ENCODE measurements at places on chromosomes 13 and 19.

- DNase-seq = no peak
Observed at GRCh38 chr13:77523386-77523785, 12.1 kb upstream of the SCEL start.

DNA sequence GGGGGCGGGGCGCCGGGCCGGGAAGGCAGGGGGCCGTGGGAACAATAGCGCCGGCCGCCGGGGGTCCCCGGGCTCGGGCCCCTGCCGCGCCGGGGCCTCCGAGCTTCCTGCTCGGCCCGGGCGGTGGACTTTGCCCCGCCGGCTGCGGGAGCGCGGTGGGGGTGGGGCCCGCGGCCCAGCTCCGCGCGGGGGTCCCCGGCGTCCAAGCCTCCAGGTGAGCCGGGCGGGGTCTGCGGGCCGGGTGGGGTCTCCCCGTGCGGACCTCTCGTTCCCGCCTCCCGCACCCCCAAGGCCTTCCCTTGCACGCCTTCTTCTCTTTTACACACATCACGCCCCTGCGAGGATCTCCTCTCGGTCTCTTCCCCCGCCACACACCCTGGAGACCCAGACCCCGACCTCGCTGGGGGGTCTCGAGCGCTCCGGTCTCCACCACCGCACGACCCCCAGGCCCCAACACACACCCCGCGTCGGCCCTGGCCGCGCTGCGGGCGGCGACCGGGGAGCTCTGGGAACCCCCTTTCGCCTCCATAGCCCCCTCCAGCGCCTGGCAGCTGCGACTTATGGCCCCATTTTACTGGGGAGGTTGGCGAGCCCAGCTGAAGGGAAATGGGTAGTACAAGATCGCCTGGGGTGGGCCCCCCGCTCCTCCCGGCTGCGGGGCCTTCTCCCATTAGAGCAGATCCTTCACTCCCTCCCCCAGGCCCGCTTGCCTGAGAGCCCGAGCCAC is 711 bp downstream of the CAMSAP3 start:
- DNase-seq = no peak

GRCh38 chr13:99486996-99487395 is 14.3 kb upstream of the TM9SF2 start:
- no peak for DNase-seq

- DNase-seq = no peak
Observed at GRCh38 chr13:89514534-89515312, 1832.8 kb upstream of the MIR17HG start.

- DNase-seq = no peak
Observed at GRCh38 chr13:36377826-36378468, 31.8 kb upstream of the SPART start.

- DNase-seq = no peak
Observed at GRCh38 chr13:34250151-34250670, 432.3 kb downstream of the RFC3 start.

DNA sequence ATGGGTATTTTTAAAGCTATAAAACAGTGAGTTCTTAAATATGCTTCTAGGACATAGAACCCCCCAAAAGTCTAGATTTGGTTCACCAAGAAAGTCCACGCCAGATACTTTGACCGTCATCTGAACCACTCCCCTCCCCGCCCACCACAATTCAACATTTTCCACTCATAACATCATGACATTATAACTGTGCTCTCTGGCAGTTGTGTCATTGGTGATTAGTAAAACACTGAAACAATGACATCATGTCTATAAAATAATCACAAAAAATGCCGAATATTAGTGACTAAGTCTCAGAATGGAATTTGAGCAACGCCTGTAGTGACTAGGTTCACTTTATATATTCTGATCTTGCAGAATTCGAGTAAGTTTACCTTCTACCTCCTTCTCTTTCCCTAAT is 732.3 kb downstream of the FGF9 start:
- DNase-seq = no peak

GRCh38 chr13:108915095-108915633 is 285.8 kb downstream of the MYO16 start:
- no peak for DNase-seq

DNA sequence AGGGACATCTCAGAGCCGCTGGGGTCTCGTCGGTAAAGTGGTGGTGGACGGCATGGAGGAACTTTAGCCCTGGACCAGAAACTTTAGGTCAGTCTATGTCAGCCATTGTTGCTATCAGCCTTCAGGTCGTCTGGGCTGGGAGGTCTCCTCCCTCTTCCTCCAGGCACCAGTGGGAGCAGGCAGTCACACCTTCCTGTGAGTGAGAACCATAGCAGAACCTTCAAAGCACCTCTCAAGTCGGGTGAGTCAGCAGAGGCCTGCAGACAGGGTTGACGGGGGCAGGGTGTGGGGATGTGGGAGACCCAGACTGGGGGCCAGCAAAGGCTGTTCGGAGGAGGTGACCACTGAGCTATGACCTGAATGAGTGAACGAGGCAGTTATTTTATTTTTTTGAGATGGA is 15.4 kb upstream of the SBNO2 start:
- no peak for DNase-seq

GRCh38 chr13:58081301-58081820 is 449.8 kb downstream of the PCDH17 start:
- DNase-seq = no peak

- DNase-seq = no peak
Observed at GRCh38 chr19:54137699-54138488, at the start of gene CNOT3. Gene CNOT3, plus strand, starts transcription at chr19:54137762. Its CDS starts 5,217 bp downstream, at chr19:54142979.

DNA sequence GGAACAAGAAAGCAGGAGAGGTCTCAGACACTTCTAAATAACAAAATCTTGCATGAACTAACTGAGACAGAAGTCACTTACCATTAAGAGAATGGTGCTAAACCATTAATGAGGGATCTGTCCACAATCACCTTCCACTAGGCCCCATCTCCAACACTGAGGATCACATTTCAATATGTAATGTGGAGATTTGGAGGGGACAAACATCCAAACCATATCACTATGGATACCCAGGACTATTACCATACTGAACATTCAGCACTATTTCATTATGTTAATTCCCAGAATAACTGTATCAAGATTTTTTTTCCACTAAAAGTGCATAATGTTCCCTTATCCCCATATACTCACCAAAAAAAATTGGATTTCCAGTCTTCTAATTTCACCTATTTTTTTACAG is 491.8 kb downstream of the LMO7 start:
- no peak for DNase-seq

- DNase-seq = no peak
Observed at GRCh38 chr13:32195713-32196112, 119.5 kb downstream of the ZAR1L start.

- DNase-seq = no peak
Observed at GRCh38 chr19:30297969-30298368, 74.2 kb upstream of the ZNF536 start.

DNA sequence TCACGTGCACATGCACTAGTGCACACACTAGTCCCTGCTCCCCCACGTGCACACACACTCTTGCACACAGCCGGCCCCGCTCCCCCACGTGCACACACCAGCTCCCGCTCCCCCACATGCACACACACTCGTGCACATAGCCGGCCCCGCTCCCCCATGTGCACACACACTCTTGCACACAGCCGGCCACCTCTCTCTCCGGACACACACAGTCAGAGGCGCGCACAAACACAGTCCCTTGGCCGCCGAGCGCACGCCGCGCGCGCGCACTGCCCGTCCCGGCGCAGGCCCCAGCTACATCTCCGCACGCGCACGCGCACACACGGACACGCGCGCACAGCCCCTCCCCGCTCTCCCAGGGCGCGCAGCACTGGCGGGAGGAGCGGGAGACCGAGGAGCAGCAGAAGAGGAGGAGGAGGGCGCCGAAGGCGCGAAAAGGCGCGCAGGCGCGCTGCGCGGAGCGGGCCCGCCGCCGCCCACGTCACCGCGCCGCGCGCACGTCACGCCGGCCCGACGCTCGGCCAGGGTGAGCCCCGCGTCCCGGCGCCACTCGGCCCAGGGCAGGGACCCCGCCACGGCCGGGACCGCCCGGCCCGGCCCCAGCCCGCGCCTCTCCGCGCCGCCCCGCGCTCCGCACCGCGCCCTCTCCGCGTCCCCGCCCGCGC is at the start of gene TFDP1:
TSS of gene TFDP1 (plus strand) at position 549 of the 665 bp plus-strand sequence. CDS start 1,085 bp downstream, outside the sequence.
- peak; percentile 57 for DNase-seq

GRCh38 chr19:2528675-2529101 is 52.8 kb downstream of the GADD45B start:
- no peak for DNase-seq

GRCh38 chr13:83298617-83299016 is 583.7 kb downstream of the SLITRK1 start:
- no peak for DNase-seq

- no peak for DNase-seq
Observed at GRCh38 chr13:112128331-112128610, 61.3 kb downstream of the SOX1 start.

- peak; percentile 77 for DNase-seq
Observed at GRCh38 chr19:47765523-47766358, 12.8 kb upstream of the SELENOW start.

DNA sequence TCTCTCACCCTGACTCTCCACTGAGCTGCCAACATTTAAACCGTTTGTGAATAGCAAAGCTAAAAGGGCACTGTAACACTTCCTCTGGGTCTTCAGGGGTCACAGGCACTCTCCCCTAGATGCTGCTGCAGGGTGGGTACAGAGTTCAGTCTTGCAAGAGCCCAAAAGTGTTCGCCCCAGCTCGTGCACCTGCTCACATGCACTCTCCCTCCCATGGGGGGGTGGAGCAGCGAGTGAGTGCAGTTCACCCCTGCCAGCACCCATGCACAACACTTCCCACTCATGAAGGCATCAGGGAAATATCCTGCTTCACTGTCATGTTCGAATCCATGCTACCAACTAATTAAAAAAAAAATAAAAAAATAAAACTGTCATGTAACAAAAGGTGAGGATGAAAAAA is 950.7 kb upstream of the PRR20A start:
- DNase-seq = no peak

DNA sequence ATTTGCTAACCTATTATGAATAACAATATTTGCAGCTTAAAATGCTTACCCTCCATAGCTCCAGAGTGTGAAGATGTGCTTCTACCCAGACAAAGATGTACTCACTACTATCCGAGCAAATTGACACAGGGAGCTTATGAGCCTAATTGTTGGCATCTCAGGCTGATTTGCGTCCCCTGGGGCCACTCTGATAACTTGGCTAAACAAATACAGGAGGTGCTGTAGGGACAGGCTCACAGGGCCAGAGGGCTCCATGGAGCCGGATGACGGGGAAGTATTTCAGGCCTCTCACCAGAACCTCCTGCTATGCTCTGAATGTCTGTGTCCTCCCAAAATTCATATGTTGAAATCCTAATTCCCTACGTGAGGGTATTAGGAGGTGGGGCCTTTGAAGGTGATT is 26.7 kb upstream of the C19orf12 start:
- DNase-seq = no peak

DNA sequence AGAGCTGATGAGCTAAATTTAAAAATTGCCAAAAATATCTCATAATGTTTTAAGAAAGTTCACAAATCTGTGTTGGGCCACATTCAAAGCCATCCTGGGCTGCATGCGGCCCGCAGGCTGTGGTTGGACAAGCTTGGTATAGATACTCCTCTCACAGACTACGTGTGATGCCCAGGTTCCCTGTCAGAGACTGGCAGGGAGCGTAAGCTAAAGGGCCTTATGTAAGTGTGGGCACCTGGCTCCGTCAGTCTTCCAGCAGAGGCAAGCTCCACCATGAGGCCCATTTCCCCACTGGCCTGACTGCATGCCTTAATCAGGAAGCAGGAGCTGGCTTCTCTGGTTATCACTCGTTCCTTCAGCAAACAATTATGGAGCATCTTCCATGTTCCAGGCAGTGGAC is 200.2 kb downstream of the FOXO1 start:
- no peak for DNase-seq

DNA sequence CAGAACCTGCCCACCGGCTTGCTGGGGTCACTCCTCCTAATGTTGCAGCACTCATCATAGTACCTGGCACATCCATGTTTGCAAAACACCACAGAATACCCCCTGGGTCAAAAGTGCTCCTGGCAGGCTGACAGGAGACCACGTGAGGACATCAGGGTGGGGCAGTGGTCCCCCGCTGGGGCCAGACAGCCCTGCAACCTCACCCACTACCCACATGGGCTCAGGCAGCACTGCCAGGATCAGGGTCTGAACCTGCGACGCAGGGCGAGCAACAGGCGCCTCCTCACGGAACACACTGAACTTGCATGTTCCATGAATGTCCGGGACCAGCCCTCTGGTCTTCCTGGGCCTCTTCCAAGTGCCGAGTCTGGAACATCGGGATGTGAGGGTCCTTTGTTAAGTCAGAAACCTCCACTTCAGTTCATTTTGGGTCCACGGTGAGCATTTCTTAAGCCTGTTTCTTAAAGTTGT is 1.4 kb upstream of the SLC7A9 start:
- DNase-seq = no peak

DNA sequence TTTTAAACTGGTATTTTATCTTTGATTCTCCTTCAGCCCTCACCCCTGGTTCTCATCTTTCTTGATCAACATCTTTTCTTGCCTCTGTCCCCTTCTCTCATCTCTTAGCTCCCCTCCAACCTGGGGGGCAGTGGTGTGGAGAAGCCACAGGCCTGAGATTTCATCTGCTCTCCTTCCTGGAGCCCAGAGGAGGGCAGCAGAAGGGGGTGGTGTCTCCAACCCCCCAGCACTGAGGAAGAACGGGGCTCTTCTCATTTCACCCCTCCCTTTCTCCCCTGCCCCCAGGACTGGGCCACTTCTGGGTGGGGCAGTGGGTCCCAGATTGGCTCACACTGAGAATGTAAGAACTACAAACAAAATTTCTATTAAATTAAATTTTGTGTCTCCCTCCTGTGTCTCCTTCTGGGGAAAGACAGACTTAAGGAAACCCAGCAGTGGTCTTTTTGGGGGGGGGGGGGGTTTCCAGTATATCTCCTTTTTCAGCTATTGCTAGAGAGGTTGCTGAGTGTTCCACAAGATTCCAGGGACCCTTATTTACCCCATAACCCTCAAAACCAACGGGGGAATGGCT is 1.5 kb upstream of the RAD23A start:
- no peak for DNase-seq

DNA sequence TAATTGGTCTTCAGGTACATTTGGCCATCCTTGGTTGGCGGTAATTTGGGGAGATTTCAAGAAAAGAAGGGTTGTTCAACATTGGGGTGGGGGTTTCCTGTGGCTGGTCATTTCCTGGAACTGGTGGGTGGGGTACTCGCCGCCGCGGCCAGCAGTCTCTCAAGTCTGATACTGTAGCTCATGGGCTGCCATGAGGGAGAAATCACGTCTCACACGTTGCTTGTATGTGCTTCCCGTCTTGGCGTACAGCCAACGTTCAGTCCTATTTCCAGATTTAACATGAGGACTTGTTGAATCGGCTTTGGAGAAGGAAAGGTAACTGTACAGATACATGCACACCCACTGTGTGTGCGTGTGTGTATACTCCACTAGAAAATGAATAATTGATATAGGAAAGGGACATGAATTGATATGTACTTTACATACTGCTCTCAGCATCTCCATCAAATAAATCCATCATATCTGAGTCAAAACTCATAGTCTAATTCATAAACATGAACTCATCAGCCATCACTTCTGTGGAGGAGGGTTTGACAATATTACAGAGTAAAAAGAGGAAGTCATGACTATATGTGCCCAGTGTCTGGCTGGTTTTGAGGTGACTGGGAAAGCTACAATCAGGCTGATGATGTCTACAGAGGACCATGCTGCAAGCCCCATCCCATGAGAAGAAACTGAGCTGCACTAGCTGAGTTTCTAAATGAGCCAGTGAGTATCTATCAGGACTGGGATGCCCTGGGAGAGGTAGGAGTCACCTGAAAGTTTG is 418.1 kb downstream of the TSHZ3 start:
- no peak for DNase-seq

GRCh38 chr13:43431841-43432240 is 354.9 kb downstream of the ENOX1 start:
- no peak for DNase-seq

GRCh38 chr13:41054919-41055619 is 6.2 kb upstream of the WBP4 start:
- no peak for DNase-seq

- no peak for DNase-seq
Observed at GRCh38 chr13:97431171-97431764, 2.7 kb upstream of the RAP2A start.
